ENCODE measurements at places on chromosomes 6 and 20.

- DNase-seq: no peak
These were observed 1042.7 kb downstream of the EPHA7 start for GRCh38 chr6:92376691-92377090.

- no peak for DNase-seq
These were observed 8.2 kb upstream of the VEGFA start for GRCh38 chr6:43761666-43762409.

- DNase-seq: no peak
These were observed 151.0 kb downstream of the SCML4 start for GRCh38 chr6:107673076-107673494.

GRCh38 chr6:64280569-64280968 is 645.0 kb downstream of the PHF3 start:
- peak; percentile 39 for DNase-seq

GRCh38 chr6:135265278-135265677 is 84.2 kb downstream of the MYB start:
- no peak for DNase-seq

DNA sequence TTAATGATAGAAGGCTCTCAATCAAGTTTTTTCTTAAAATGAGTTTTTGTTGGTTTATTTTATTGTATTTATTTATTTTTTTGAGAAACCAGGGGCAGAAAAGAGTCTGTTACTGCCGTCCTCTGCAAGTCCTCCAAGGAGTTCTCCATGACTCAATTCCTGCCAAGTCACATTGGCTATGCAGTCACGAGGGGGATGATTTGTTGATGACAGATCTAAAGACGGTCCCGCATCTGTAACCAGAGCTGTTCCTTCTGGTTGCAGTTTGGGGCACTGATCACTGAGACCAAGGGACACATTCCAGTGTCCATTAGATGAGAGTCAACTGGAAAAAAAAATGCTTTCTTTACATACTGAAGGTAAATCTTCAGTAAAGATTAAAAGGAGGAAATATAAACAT is 13.9 kb upstream of the TSHZ2 start:
- no peak for DNase-seq

GRCh38 chr20:18754030-18754652 is 59.4 kb upstream of the SCP2D1 start:
- peak; percentile 39 for DNase-seq

DNA sequence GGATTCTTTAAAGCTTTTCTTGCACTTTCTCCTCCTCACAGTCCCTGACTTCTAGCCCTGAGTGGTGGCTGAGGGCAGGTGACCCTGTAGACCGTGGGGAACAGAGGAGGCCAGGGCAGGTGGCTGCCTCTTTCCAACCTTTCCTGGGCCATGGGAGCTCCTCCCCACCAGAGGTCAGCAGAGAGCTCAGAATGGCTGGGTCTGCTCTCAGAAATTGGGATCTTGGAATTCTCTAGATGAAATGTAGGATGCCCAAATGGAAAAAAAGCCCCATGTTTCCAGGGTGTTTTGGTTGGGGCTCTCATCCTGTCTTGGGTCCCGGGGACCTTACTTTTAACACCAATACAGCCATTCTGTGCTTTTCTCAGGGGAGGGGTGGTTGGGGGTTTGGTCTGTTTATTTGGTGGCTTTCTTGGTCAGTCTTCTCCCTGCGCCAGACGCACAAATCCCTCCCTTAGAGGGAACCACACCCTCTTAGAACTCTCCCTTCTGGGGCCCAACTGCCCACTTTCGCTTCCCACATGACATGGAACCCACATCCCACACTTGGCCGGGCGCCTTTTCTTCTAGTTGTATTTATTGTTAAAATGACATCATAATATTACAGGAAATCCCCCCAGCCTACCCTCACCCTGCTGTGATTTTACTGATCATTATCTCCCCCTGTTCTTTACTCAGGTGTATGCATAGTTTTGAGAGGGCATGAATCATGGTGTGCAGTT is 17.9 kb downstream of the GNAS start:
- peak; percentile 25 for DNase-seq

DNA sequence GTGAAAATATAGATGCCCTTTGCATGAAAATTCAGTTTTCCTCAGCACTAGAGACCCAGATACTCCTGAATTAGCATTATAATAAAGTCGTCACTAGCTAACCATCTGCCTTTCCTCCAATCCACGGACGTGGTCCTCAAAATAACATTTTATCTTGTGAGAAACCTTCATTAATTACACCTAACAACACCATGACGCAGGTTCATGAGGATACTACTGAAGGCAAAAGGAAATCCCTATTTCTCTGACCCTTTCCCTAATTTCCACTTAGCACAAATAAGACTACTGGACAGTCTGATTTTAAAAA is 1.3 kb upstream of the PNISR start:
- DNase-seq: no peak

Data from common myeloid progenitor, CD34-positive (primary cell).